ENCODE measurements at places on chromosomes 5 and 9. TPM values are rescaled to one million over a fixed set of nuclear protein-coding genes. Genes with fewer than 3 reads are reported as not detected.

ADAMTS19 gene
- total RNA-seq: not detected

PCDHB4 gene
- not detected for total RNA-seq

CARD9 gene
- 1.3 TPM for total RNA-seq

SPINK7 gene
- not detected for total RNA-seq

SIT1 gene
- total RNA-seq: not detected

DDX46 gene
- 51.4 TPM for total RNA-seq

HSPB3 gene
- total RNA-seq: not detected

MZB1 gene
- total RNA-seq: not detected

SPATA31D3 gene
- not detected for total RNA-seq

TMEM252 gene
- total RNA-seq: not detected

FCN1 gene
- total RNA-seq: not detected

LRRC26 gene
- 0.59 TPM for total RNA-seq

GPR150 gene
- total RNA-seq: 0.16 TPM

SHOC1 gene
- total RNA-seq: not detected

SLC36A3 gene
- total RNA-seq: not detected

SLC1A1 gene
- total RNA-seq: 1.0 TPM

NPR3 gene
- total RNA-seq: 19.6 TPM

CNTLN gene
- total RNA-seq: 6.0 TPM
